ENCODE measurements at places on chromosomes 5 and 9.

DNA sequence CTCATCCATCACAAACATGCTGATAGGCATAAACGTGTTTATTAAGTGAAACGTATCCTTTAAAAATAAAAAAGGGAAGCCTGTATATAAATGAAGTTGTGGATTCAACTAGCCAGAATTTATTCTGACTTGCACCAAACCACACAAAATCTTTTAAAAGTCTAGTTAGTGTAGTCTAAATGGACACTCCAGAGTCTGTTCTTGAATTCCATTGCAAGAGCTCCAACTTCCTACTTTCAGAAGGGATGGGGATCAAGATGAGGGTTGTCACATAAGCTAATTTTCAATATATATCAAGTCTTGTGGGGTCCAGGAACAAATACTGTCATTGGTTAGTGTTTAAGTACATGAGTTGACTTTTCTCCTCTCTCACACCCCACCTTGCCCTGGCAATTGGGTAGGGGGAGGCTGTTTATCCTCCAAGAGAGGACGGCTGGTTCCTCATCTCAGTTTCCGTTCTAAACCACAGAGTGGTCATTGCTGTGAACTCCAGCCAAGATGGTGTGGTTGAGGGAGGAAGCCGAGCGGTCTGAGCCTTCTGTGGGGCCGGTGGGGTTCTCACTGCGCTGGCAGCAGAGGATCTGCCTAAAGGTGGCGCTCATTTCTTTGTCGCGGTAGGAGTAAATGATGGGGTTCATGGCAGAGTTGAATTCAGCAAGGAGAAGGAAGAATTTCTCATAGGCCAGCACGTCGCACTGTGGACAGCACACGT, 163.2 kb downstream of the LPAR1 start:
- DNase-seq = no peak

GRCh38 chr9:83622433-83622938, 457 bp upstream of the IDNK start:
- no peak for DNase-seq

- no peak for DNase-seq
Observed at GRCh38 chr5:14614490-14614889, 32.9 kb downstream of the OTULINL start.

DNA sequence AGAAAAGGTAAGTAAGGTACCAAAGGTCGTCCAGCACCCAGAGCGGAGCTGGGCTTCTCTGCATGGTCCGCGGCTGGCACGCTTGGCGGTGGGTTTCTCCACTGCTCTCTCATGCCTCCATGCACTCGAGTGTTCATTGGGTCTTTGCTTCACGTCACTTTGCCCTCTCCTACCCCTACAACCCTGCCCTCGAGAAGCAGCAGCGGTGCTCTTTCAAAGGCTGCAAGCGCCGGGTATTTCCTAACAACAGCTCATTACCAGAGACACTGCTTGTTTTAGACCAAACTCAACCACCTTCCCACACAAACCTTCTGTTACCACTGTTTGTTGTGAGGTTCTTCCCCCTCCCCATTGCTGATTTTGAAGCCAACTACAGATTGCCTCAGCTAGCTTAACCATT, 21.5 kb upstream of the ZBTB34 start:
- DNase-seq = no peak

DNA sequence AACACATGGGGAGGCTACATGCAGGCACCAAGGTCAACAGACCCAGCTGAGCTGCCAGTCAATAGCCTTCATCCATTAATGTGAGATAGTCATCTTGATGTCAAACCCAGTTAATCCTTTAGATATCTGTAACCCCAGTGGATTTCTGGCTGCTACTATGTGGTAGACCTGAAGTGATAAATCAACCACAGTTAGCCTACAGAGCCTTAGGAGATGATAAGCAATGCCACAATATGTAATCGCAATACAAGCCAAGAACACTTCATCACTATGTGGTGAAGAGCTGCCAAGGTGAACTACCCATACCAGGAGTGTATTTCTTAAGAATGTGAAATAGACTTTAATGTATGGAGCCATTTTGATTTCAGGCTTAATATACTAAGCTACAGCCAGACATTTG, 1175.5 kb downstream of the DTWD2 start:
- DNase-seq = no peak

GRCh38 chr9:16417161-16417560, 453.3 kb downstream of the BNC2 start:
- no peak for DNase-seq

DNA sequence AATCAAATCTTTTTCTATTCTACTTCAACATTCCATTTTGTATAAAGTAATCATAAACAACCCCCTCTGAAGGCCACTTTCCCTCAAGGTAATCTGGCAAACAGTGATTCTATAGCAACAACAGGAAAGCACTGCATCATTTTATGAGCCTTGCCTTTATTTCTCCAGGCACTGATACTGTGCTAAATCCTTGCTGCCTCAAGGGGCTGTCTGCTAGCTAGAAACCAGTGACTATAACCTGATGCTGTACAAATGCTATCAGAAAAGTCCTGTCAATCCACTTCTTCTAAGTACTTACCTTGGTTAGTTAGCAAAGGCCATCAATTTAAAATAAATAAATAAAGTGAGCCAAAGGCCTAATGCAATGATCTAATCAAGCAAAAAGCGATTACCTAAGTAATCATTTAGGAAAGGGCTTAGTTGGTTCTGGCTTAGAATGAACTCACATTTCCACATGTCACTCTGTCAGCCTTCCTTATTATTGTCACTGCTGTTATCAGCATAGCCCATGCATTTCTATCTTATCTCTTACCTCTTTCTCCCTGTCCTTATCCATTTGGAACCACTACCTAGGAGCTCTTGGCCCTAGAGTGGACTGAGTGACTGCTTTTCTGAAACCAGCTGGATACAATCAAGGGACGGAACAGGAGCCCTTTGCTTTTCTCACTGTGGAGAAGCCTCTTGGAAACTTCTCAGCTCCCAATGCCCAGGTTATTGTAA, 246.1 kb upstream of the MEF2C start:
- DNase-seq = no peak

DNA sequence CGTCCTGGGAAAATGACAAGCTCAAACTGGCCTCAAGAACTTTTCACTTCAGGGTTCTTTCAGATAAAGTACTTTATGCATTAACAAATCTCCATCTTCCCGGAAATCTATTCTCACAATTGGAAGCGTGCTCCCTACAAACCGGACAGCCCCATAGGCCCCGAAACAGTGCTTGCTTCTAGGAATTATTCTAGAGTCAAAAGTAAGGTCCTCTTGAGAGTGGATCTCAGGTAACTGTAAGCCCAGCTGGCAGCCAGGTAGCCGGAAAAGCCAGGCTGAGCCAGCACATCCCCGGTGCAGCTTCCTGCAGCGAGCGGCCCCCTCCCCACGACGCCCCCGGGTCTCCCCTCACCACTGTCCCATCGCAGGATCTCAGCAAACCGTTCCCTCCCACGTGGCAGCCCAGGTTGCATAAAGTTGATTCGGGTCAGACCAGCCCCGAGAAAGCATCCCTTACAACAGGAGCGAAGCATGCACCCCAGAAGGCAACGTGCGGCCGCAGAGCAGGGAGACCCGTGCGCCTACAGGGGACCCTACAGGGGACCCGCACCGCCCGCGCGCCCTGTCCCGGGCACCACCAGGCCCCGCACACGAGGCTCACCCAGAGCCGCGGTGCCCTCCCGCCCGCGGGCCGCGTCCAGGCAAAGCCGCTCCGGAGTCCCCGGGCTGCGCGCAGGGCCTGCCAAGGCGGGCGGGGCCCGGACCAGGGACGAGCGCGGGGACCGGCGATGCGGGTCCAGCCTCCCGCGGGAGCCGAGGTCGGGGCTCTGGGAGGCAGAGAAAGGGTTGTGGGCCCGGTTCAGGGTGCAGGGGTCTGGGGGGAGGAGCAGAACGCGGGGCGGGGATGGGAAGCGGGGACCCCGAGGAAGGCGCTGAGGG, 920 bp downstream of the LPCAT1 start:
- peak; percentile 34 for DNase-seq

DNA sequence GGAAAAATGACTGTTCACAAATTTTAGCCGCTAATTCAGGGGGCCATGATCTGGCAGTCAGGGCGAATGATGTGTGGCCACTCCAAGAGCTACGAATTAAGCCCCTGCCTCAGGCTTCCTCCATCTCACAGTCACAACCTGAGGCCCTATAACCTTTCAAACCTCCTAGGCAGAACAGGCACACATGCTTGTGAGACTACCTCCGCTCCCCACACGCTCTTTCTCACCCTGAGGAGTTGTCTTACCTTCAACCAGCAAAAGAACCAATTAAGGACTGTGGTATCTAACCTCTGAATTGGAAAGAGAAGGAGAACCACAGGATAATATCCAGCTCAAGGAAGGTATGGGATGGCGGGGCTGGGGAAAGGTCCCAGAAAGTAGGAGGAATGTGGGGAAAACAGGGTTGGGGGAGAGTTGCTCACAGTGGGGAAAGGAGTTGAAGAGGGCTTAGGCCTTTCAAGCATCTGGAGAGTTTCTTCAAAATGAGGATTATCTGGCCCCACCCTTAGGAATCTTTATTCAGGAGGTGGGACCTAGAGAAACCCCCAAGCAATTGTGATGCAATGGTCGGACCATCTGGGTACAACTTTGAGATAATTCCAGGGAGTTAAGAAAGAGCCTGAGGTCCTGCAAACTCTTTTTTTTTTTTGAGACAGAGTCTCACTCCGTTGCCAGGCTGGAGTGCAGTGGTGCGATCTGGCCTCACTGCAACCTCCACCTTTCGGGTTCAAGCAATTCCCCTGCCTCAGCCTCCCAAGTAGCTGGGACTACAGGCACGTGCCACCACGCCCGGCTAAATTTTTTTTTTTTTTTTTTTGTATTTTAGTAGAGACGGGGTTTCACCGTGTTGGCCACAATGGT, 5.5 kb downstream of the PCDH1 start:
- no peak for DNase-seq

- DNase-seq = peak; percentile 13
Observed at GRCh38 chr5:129899454-129899853, 4.8 kb upstream of the CHSY3 start.

DNA sequence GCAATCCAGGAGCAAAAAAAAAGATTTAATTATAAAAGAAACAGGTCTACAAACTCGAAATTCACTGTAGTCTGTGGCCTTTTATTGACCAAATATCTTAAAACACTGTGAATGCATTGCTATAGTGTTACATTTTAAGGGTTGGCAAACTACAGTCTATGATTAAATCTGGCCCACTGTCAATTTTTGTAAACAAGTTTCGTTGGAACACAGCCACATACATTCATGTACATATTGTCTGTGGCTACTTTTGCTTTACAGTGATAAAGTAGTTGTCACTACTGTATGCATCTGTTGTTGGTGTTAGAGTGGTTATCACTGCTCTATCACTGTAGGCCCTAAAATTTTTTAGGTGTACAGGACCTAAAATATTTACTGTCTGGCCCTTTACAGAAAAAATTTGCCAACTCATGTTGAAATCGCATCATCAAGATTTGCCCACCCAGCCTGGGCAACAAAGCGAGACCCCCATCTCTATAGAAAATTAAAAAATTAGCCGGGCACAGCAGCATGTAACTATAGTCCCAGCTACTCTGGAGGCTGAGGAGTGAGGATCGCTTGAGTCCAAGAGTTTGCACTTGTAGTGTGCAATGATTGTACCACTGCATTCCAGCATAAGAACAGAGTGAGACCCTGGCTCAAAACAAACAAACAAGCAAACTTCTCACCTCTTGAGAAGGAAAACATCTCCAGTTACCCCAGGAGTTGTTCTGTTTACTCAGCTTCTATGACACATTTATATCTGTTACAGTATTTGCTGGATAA, 89.0 kb downstream of the ERBIN start:
- DNase-seq = no peak

DNA sequence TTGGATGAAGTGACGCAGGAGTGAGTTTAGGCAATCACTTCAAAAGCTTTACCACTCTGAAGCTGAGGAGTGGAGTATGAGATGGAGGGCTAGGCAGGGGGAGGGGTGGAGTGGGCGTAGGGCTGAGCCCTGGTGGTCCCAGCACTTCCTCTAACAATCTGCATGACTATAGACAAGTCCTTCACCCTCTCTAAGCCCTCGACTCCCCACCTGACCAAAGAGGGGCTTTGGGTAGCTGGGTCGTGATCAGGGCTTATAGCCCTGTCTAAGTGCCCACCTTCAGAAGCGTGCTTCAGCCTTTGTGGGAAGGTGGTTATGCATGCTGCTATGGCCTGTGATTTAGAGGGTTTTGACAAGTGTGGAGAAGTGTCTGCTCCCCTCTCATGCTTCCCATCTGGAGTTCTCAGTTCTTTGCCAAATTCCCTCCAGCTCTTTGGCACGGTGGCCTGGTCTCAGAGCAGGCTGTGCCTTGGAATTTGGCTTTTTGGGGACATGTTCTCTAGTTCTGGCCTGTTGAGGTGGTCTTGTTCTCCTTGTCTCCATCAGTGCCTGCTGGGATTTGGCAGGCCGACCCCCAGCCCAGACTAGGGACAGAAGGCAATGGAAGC, 53.0 kb downstream of the ACTBL2 start:
- DNase-seq = no peak

- no peak for DNase-seq
Observed at GRCh38 chr9:114743446-114743845, 61.5 kb upstream of the TEX48 start.

DNA sequence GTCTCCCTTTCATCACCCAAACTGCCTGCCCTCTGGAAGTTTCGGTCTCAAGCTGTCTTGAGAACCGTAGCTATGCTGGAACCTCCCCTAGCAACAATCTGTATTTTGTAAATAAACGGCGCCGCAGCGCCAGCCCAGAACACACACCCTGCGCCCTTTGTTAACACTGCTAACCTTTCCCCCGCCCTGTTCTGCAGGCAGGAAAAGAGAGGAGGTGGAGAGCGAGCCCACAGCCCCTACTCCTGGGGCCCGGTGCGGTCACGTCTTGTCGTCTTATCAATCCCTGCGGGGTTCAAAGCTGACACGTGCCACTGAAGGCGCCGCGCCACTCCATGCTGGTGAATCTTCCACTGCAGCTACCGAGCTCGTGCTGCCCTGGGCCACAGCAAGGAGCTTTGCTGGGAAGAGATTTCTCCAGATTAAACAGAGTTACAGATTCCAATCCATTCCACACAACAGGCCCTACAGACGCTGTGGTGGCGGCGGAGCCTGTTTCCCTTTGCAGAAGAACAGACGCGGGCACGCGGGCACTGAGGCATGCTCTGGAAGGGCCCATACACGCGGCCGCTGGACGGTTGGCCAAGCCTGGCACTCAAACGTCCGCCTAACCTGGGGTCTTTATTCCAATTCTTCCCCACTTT, 25.3 kb downstream of the ZDHHC11B start:
- DNase-seq = peak; percentile 95

DNA sequence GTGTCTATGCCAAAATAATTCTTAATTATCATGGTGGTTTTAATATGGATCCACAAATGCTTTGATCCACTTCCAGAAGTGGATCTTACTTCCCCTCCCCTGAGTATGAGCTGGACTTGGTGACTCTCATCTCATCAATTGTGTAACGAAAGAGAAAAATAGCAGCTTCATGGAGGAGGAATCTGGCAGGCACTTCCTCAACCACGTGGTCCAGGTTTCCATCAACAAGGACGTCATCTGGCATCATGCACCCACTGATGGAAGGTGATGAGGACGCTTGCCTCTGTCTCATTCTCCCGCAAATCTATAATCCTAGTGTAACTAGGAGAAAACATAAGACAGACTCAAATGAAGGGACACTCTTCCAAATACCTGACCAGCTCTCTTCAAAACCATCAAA, 54.6 kb upstream of the S1PR3 start:
- DNase-seq = no peak

- no peak for DNase-seq
Observed at GRCh38 chr9:127528422-127529251, 77.3 kb downstream of the LRSAM1 start.

Data from HT-29 (cell line).